ENCODE measurements at places on chromosomes 4 and X.

- DNase-seq, result peak; percentile 32
Observed at GRCh38 chr4:153039542-153040185, 103.5 kb downstream of the FHDC1 start.

GRCh38 chr4:41024556-41025491, 189.5 kb downstream of the APBB2 start:
- no peak for DNase-seq

- DNase-seq, result no peak
Observed at GRCh38 chr4:71402616-71403015, 63.8 kb downstream of the SLC4A4 start.

GRCh38 chr4:118389721-118390120, 36.9 kb upstream of the PRSS12 start:
- DNase-seq, result no peak

- DNase-seq, result no peak
Observed at GRCh38 chr4:52813546-52813945, 48.6 kb upstream of the RASL11B start.
